ENCODE measurements at places on chromosomes 12 and 14. TPM values are rescaled to one million over a fixed set of nuclear protein-coding genes. Genes with fewer than 3 reads are reported as not detected.

The LGALS3 gene
- 256 TPM for total RNA-seq

The PLEKHG7 gene
- 1.5 TPM for total RNA-seq

The CLEC4A gene
- not detected for total RNA-seq

The LRRK2 gene
- 3.7 TPM for total RNA-seq

The DDX54 gene
- total RNA-seq, result 80.3 TPM

The ADAM20 gene
- total RNA-seq, result 0.88 TPM

The SVOP gene
- under 0.01 TPM for total RNA-seq

The CISTR gene
- not detected for total RNA-seq

The TAS2R9 gene
- total RNA-seq, result not detected

DNA sequence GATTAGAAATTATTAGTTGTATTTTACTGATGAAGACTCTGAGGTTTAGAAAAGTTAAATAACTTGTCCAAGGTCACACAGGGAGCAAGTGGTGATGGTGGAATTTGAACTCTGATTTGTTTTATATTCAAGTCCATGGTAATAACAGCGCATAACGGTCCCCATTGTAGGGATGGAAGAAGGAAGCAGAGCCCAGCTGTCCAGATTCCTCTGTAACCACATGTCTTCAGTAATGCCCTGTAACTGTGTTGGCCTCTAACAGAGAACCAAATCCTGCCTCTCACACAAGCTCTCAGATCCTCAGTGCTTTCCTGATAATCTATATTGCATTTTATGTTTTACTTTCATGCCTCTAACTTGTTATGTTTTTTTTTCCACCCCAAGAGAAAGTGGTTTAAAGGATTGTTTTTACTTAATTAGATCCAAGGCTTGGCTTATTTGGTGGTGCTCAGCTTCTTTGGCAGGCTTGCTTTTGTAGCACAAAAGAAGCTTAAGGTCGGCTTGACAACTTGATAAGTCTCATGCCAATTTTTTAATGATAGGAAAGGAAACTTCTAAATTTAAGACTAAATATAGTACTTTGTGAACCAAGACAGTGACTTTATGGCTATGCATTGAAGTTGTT, 105.1 kb upstream of the SEL1L start:
- DNase-seq, result peak; percentile 35

DNA sequence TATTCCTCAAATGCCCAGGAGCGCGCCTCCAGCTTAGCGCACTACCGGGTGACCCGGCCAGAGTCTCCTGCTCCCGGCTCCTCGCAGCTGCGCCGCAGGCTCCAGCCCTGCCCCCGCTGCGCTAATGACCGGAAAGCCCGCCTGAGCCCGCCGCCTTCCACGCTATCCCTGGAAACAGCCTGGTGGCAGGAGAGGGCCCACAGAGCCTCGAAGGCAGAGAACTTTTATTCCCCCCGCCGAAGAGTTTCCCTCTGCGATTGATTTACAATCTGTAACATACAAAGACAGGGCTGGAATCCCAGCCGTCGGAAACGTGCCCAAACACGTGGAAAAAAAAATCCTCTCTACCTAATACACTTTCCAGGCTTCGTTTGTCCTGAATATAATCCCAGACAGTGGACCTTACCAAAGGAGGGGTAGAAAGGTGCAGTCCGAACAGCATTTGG, 1.5 kb downstream of the COL2A1 start:
- peak; percentile 46 for DNase-seq

- DNase-seq, result peak; percentile 56
Measured at GRCh38 chr12:88579161-88579517, 1.1 kb downstream of the KITLG start.

DNA sequence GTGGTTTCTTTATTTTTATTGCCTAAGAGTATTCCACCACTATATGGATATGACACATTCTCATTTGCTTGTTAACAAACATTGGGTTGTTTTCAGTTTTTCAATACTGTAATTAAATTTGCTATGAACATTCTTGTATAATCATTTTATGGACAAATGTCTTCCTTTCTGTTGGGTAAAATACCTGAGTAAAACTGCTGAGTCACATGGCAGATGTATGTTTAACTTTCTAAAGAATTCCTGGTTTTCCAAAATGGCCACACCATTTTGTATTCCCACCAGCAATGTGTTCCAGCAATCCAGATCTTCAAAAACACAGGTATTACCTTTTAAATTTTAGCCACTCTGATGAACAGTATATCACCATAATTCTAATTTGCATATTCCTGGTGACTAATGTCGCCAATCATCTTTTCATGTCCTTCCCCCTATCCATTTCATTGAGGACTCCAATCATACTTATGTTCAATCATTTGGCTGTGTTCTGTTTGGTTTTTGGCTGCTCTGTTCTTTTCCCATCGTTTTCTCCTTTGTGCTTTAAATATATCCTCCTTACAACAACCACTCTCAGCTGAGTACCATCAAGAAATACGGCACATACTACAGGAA, 36.0 kb downstream of the CDK17 start:
- DNase-seq, result no peak

DNA sequence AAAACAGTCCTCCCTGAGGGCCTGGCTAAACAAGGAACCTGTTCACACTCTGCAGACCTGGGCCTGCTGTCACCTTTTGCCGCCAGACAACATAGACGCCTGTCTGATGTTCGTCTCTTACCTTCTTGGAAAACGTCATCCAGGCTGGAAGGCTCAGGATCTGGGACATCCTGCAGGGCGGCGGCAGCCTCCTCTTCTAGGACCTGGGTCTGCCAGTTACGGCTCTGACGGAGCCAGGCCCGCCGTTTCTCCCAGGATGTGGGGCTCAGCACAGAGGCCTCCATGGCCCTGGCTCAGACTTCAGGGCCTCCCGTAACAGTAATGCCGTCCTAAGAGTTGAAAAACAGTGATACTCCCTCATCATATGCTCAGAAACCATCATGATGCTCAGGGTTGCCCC, 10.3 kb downstream of the TESPA1 start:
- no peak for DNase-seq

- DNase-seq, result no peak
Measured at GRCh38 chr12:49823350-49823749, 4.9 kb downstream of the NCKAP5L start.

DNA sequence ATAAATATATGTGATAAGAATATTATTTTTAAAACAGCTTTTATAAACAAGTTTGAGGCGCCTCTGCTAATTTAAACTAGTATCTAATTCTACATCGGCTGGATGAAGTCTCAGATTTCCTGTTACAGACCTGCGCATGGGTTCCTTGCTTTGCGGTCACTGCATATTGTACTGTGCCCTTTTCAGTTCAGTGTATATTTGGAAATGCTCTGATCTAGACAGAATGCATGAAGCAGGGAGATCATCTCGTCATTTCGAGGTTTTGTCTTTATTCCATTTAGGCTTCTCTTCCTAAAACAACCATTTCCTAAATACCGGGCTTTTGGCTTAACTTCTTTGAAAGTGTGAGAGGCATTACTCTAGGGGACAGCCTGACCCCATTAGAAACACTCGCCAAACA, 25.6 kb downstream of the CRACR2A start:
- DNase-seq, result no peak

DNA sequence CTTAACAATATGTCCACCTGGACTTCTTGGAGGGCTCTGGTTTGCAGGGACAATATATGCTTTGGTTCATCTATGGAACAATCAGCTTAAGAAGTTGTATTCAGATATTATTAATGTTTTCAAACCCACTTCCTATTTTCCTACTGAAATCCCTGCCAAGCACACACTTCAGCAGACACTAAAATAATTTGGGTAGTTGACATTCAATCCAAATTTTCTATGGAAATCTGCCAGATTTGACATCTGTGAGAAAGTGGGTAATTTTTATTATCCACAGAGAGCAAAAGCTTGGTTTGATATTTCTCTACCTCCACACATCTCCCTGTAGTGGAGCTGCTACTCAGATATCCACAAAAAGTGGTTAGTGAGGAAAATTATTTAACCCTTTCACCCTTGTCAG, 378.8 kb upstream of the SOX5 start:
- DNase-seq, result no peak

DNA sequence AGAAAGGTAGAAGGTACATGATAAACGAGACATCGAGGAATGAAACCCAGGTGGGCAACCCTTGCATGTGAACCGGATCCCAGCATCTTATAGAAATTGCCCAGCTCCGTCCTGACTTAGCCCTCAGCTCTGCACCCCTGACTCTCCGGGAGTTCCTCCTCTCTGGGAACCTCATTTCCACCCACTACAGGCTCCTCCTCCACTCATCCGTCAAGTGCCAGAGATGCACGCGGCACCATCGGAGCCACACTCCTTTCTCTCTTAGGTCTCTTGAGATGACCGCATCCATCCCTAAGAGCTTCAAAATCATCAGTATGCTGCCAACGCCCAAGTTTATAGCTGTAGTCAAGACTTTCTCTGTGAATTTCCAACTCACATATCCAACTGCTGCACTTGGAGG, 84.7 kb downstream of the TTC7B start:
- no peak for DNase-seq

GRCh38 chr14:76456200-76456599, 80.3 kb downstream of the ESRRB start:
- DNase-seq, result peak; percentile 48

GRCh38 chr14:23094666-23095195, at the start of gene ACIN1:
Gene ACIN1 (minus strand): TSS chr14:23095136. CDS start chr14:23095112, 24 bp downstream.
- DNase-seq, result peak; percentile 87

GRCh38 chr14:74685056-74685455, 27.8 kb downstream of the AREL1 start:
- no peak for DNase-seq

GRCh38 chr12:56728139-56728861, 3.2 kb upstream of the NACA start:
- no peak for DNase-seq

DNA sequence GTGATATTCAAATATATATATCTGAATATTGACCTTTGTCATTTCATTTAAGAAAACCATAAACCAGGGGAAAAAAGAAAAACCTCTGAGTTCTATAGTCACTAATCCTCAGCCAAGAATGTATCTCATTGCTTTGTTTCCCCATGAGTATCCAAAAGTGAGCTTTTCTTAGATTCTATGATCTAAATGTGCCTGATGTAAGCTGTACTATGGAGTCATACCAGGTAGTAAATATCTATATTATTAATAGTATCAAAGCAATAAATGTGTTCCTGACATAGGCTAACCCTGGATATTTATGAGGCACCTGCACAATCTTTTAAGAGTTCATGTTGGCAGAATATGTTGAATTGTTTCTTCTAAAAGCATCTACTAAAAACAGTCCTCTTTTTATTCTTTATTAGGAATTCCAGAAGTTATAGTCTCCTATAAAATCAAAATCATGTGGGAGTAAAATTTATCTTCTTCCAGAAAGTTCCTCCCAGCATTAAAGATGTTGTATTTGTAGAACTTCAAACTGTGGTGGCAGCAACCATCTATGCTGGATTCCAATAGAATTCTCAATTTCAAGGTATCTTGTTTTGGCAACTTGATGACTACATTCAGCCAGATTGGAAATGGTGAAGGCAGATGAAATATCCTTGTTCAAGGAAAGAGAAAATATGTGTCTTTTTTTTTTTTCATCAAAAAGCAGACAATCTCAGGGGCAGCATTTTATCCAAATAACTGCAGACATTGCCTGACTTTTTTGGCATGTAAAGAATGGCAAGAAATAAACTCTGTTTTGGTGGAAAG, 139.7 kb upstream of the RASSF8 start:
- DNase-seq, result no peak

- peak; percentile 72 for DNase-seq
Measured at GRCh38 chr14:92625213-92625612, 111.6 kb downstream of the RIN3 start.

DNA sequence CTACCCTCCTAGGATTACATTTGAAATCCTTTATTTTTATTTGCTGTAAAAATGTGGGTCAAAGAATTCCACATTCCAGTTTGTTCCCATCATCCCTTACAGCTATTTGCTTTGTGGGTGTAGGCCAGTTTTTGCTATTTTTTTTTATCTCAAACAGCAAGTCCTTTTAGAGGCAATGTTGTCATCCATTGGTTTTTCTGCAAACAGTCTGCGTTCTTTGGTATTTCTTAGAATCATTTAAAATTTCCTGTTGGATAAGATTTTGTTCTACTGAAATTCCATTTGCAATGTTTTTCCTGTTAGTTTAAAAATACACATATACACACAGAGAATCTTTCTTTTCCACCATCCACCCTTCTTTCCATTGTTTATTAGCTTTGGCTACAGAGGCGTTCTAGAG, 53.3 kb upstream of the STK38L start:
- DNase-seq, result peak; percentile 29

DNA sequence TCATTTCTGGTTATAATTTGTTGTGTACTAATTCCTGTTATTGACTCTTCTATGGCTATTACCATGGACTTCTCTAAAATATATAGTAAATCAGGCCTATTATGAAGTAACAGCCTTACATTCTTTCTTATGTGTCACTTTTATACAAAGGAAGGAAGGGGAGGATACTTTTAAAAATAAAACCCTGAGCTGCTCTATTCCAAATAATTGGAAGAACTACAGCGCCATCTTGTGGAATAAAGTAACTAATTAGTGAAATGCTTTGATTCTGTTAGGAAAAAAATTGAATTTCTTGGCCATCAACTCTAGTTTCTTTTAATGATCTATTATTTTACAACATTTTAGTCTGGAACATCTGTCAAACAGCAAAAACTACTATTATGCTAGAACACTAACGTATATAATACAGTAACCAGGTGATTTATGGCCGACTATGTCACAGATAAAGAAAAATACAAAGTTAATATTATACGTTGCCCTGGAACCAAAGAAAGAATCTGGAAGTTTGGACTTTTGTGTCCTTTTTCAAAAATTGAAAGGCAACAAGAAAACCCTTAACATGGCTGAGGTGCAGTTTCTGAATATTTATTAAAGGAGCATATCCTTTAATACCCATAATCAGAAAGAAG, 55.0 kb upstream of the NELL2 start:
- peak; percentile 64 for DNase-seq

DNA sequence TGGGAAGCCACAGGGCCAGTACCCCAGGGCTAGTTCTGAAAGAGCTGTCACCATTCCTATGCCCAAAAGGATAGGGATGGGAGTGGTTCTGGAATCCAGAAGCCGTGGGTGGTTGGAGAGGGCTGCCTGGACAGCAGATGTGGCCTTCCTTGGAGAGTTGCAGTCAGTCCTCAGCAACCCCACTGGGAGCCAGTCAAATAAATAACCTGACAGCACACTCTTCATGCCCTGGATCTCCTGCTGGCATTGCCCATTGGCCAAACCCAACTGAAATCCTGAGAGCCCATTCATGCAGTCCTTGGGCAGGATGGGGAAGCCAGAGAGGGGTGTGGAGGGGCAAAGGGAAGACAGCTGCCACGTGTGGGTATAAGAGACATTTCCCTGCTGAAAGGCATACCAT, 128.2 kb downstream of the PTPN11 start:
- peak; percentile 15 for DNase-seq

DNA sequence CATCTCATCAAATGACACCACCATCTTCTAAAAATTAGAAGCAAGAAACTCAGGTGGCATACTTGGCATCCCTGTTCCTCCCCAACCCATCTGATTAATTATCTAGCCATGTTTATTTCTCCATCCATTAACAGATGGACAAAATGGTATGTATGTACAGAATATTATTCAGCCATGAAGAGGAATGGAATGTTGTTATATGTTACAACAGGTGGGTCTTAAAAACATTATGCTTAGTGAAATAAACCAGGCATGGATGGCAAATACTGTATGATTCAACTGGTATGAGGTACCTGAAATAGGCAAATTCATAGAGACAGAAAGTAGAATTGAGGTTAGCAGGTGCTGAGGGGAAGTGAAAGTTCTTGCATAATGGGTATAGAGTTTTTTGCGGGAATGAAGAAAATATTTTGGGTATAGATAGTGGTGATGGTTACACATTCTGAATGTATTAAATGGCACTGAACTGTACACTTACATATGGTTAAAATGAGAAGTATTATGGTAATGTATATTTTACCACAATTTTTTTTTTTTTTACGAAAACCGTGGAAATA, 17.5 kb downstream of the YY1 start:
- DNase-seq, result no peak
